ENCODE measurements at places on chromosomes 5 and 9. TPM values are rescaled to one million over a fixed set of nuclear protein-coding genes. Genes with fewer than 3 reads are reported as not detected.

KIF2A gene
- 92.4 TPM for total RNA-seq

- no peak for DNase-seq
Observed at GRCh38 chr5:119397518-119398380, 41.9 kb downstream of the TNFAIP8 start.

ZNF879 gene
- total RNA-seq = 3.9 TPM

GRCh38 chr9:26669701-26670670 lies 222.6 kb downstream of the CAAP1 start:
- DNase-seq = no peak

DNA sequence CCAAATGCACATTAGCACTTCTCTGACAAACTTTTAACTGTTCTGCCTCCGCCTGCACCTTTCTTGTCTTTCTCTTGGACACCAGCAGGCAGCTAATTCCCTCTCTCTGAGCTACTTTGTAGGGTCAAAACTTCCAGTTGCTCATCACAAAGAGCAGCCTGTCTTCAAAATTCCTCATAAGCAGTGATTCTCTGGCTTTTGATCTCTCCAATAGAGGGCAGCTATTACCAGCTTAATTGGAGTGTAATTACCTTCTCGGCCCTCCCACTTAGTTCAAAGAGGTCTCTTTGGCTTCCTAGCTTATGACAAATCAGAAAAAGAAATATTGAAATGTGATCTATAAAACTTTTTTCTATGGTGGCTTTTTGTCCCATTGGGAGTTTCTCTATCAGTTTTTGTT lies 43.6 kb upstream of the RAD23B start:
- no peak for DNase-seq

- DNase-seq = no peak
Observed at GRCh38 chr5:3347741-3348140, 247.9 kb upstream of the IRX1 start.

- DNase-seq = no peak
Observed at GRCh38 chr9:133004091-133004998, 25.9 kb downstream of the GFI1B start.

- no peak for DNase-seq
Observed at GRCh38 chr9:132878695-132879456, at the start of gene SPACA9. TSS of gene SPACA9 (plus strand) at chr9:132878898. CDS start at chr9:132883948, 5,050 bp downstream.

DNA sequence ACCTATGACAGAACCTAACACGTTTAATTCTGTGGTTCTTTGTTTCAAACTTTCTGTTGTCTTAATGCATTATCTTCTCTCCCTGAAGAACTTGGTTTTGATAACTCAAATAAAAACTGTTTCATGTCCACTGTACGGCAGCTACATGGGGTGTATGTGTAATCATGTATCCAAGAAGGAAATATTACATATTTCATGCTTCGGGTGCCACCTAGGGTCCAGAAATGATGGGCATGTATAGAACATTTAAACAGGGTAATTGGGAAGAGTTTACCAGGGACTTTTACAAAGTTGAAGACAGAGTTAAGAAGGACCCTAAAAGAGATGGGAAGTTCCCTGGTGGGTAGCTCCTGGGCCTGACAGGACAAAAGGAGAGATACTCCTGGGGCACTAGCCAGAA lies 291.3 kb downstream of the FBXL7 start:
- DNase-seq = no peak

GRCh38 chr5:157322581-157322980 lies 56.7 kb downstream of the CYFIP2 start:
- DNase-seq = no peak

- no peak for DNase-seq
Observed at GRCh38 chr5:178391480-178391879, 158.9 kb upstream of the PHYKPL start.

NKD2 gene
- 7.9 TPM for total RNA-seq

DNA sequence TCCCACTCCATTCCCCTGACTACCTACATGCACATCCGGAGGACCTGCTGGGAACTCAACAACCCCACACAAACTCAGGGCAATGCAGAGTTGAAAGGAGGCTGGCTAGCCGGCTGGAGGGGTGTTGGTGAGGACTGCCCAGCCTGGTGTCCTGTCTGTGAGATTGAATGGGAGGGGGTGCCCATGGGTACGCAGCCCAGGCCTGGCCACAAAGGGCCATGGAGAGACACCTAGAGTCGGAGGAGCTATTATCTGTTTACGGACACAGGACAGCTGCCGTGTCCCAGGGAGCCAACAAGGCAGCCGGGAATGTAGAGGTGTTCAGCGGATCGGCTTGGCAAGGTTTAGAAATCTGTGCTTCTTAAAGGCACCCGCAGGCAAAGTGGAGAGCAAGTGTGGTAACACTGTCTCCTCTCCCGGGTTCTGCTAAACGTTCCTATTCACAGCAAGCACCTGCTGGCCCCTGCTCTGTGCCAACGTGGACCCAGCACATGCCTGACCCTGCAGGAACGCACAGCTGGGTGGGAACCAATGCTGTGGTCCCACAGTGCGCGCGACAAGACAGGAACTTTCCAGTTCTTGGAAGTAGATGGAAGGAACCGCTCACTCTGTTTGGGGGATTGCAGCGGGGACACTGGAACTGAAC lies 166.7 kb downstream of the DAB2IP start:
- DNase-seq = no peak

GRCh38 chr5:61748651-61749050 lies 416.6 kb downstream of the ZSWIM6 start:
- DNase-seq = no peak

PCDHA6 gene
- total RNA-seq = 6.5 TPM

GRCh38 chr9:25891527-25891926 lies 213.3 kb upstream of the TUSC1 start:
- DNase-seq = no peak

HDAC3 gene
- 98.5 TPM for total RNA-seq

- no peak for DNase-seq
Observed at GRCh38 chr9:37936965-37937364, 33.0 kb upstream of the SLC25A51 start.

SUSD3 gene
- 6.2 TPM for total RNA-seq

ISL1 gene
- total RNA-seq = 0.19 TPM

- no peak for DNase-seq
Observed at GRCh38 chr5:176538230-176538988, 1.2 kb upstream of the RNF44 start.

GRCh38 chr9:89923961-89924504 lies 319.2 kb downstream of the GADD45G start:
- DNase-seq = no peak

GRXCR2 gene
- total RNA-seq = not detected

GRCh38 chr9:123741214-123741613 lies 188.7 kb downstream of the DENND1A start:
- DNase-seq = no peak

- DNase-seq = no peak
Observed at GRCh38 chr9:30630459-30630858, 1754.0 kb upstream of the ACO1 start.

DOCK2 gene
- total RNA-seq = 8.5 TPM

SPINK13 gene
- not detected for total RNA-seq

PCDHB2 gene
- 28.8 TPM for total RNA-seq

DNA sequence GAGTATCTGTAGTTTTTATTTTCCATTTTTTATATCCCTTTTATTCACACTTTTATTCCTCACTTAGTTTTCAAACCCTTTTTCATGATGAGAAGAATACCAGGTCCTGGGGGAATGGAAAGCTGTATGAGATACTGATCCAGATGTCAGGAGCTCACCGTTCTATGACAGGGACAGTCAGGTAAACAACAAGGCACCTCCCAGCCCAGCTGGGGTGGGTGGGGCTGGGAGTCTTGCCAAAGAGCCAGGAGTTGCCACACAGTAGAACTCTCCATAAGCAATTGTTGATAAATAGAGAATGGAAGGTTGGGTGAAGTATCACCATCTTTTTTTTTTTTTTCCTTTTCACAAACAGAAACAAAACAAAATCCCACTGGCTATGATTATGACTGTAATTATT lies 225.8 kb downstream of the NSG2 start:
- DNase-seq = no peak

- no peak for DNase-seq
Observed at GRCh38 chr5:160280384-160281095, 31.8 kb downstream of the CCNJL start.

- peak; percentile 80 for DNase-seq
Observed at GRCh38 chr5:112921026-112921832, 798 bp downstream of the REEP5 start.

- DNase-seq = no peak
Observed at GRCh38 chr9:21267485-21268346, 27.9 kb upstream of the IFNA14 start.

DRD1 gene
- 0.19 TPM for total RNA-seq

DNA sequence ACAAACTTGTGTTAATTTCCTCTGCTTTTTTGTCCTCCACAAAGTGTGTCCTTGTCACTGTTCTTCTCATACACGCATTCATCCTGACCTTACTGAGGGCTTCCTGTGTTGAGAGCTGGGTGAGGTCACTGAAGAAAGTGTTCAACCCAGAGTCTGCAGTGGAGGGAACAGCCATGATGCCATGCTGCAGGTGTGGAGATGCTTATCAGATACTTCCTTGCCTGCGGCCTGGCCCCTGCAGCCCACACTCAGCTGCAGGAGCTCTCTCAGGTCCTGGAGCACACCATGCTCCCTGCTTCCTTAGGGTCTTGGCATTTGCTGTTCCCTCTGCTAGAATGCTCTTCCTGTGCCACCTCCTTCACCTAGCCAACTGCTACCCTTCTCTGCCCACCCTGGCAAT lies 108.1 kb upstream of the SPRY4 start:
- DNase-seq = no peak

- DNase-seq = no peak
Observed at GRCh38 chr5:33824516-33825195, 67.1 kb downstream of the ADAMTS12 start.

ABO gene
- total RNA-seq = not detected

PAEP gene
- total RNA-seq = not detected

PLAC8L1 gene
- total RNA-seq = 0.92 TPM

GRCh38 chr9:133048595-133048994 lies 13.2 kb upstream of the CEL start:
- no peak for DNase-seq

ROPN1L gene
- 0.73 TPM for total RNA-seq

GRCh38 chr9:111484572-111484894 lies 350 bp upstream of the ECPAS start:
- no peak for DNase-seq
